ENCODE measurements at places on chromosomes 6 and 20.

DNA sequence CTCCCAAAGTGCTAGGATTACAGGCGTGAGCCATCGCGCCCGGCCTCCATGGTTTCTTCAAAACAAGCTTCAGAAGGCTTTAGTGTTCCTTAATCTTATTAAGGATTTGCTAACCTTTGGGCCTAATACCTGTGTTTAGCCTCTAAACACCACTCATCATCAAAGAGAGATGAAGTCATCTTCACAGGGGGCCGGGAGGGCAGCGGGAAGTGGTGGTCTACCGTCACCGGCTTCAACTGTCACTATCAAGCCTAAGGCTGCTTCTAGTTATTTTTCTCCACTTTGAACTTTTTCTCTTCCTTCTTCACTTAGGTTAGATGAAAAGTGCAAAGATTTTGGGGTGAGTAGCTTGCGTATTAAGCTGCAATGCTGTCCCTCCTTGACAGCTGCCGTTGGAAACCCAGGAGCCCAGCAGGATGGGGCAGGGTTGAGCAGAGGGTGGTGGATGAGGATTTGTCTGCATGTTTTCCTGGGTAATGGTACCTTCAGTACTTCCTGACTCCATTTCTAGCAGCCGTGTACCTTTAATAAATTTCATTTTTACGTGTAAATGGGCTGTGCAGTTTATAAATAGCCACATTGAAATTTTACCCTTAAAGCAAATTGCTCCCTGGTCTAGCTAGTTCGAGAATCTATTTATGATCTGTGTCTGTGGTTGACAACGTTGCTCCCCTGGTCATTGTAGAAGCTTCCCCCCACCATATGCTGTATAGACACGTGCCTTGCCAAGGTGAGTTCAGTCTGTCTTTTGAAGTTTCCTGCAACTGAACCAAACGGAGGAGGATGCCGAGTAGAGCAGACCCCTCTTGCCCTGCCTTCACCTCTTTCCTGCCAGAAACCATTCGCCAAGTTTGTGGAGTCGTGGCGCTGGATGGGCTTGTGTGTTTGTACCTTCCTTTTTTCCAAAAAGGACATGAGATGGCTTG lies 64.8 kb downstream of the SYNJ2 start:
- no peak for DNase-seq

GRCh38 chr20:62316331-62317166 lies 13.8 kb downstream of the ADRM1 start:
- DNase-seq = no peak

DNA sequence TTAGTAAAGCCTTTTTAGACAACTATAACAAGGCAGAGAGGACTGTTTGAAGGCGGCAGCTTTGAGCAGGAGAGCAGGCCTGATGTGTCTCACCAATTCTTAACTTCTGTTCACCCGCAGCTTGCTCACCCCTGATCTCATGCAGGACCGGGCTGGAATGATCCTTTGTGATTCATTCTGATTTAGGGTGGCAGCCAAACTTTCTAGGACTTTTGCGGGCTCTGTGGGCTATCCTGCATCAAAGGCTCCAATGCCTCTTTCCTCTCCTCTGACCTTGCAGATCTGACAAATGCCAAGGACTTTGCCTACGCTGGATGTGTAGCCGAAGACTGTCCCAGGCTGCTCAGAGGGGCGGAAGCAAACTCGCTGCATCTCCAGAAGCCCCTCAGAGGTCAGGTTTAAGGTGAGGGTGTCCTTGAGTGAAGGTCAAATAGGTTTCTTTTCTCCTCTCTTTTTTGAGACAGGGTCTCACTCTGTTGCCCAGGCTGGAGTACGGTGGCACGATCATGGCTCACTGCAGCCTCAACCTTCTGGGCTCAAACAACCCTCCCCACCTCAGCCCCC lies 72.3 kb downstream of the VEGFA start:
- DNase-seq = no peak

DNA sequence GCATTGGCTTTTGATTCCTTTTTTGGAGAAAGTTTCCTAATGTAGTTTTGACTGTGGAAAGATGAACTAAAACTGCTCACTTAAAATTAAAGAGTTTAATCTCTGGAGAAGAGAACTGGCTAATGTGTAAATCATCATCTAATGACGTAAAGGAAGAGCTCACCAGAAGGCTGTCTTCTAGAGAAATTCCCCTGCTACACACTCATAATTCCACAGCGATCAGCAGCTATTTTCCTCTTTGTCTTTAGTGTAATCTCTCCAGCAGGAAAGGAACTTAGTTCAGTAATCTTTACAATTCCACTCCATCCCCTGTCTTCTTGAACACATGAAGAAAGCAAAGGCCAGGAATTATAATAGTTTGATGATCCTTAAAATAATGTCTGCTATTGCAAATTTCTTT lies 15.8 kb downstream of the SPTLC3 start:
- DNase-seq = no peak

DNA sequence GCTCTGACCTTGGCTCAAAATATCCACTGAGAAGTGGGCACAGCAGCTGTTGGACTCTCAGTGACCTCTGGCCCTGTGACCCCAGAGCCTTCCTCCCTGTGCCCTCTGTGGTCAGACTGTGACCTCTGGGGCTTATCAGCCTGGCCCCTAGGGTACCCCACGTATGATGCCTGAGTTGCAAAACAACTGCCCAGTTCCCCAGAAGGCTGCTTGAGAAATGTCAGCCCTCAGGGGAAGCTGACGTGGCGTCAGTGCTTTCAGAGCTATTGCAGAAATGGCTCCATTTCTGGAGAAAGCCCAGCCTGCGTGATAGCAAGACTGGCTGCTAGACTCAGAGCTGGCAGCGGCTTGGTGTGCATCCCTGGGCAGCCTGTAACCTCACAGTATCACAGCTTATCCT lies 31.5 kb upstream of the TGM2 start:
- DNase-seq = no peak

GRCh38 chr6:133300896-133301295 lies 59.7 kb downstream of the EYA4 start:
- DNase-seq = no peak

- DNase-seq = no peak
Observed at GRCh38 chr6:130293800-130294199, 71.0 kb upstream of the SAMD3 start.

DNA sequence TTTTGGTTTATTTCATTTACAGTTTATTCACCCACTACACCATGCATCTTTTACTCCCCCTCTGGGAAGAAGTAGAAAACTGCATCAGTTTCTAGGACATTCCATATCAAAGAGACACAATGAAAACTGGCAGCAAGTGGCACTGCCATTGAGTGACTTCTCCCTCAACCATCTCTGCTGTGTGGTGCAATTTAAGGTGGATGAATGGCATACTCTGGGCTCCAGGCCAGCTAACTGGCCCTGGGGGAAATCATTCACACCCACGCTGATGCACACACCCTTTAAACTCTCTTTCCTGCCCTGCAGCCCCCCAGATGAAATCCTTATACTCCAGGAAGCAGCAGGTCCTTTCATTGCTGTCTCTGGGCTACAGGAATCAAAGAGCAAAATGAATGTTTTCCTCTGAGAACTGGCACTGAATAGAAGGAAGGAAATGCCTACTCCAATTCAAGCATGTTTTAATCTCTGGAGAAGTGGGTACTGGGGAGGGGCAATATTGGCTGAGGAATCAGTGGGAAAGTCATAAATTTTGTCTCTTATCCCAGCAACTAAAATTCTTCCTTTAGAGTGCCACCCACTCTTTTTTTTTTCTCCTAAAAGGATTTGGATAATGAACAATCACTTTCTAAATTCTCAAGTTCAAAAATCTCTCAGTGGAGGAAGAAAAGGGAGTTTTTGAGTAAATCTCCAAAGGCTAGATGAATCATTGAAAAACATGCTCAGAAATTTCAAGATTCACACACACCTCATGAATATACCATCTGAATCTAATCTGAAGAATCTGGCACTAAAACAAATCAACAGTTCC lies 16.9 kb upstream of the RFPL4B start:
- no peak for DNase-seq

DNA sequence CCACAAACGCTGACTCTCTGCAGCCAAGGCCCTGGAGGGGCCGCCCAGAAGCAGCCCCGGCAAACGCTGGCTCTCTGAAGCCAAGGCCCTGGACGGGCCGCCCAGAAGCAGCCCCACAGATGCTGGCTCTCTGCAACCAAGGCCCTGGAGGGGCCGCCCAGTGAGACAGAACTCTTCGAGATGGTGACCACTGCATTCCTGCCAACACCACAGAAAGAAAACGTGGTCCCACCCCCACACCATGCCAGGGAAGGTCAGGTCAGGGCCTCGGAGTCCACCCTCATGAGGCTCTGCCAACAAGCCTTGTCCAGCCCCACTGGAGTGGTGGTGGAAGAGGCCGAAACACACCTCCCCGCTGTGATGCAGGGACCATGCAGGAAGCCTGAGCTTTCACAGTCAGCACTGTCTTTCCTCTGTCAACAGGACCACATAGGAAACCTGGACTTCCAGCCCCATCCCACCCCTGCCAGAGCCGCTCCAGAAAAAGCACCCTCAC lies 97.5 kb downstream of the DLL1 start:
- no peak for DNase-seq

GRCh38 chr20:8443464-8444072 lies 311.5 kb downstream of the PLCB1 start:
- no peak for DNase-seq

- no peak for DNase-seq
Observed at GRCh38 chr6:62324834-62325233, 38.8 kb upstream of the KHDRBS2 start.

- DNase-seq = no peak
Observed at GRCh38 chr20:19205981-19206396, 6.5 kb upstream of the SLC24A3 start.
